Aorta (tissue), 5 donors: ENCODE measurements at places on chromosomes 3 and 15.

- peak; percentile 60 for DNase-seq
These were observed 89.1 kb downstream of the TPRG1 start for GRCh38 chr3:189260556-189261493.

DNA sequence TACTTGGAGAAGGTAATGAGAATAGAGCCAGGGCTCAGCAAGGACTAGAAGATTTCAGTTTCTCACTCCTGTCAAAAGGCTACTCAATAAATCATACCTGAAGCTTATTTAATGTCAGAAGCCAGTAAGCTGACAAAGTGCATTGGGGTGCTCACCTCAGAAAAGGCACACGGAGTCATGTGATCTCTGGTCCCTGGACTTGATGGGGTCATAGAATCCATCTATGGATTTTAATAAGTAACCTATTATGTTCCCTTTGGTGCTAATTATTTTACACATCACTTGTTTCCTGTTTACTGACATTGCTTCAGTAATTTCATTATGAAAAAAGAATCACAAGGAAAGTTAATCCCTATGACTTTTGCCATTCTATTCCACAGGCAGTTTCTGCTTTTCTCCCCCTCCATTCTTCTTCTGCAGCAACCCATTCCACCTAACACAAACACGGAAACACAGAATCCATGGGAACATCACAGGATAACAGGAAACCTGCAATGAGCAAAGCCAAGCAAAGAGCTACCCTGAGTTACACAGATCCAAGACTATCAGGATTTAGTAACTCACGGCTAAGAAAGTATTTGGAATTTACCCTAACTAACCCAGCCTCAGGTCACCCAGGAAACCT, 159.6 kb downstream of the MEIS2 start:
- DNase-seq = no peak

- DNase-seq = no peak
These were observed 7.8 kb downstream of the FAM240A start for GRCh38 chr3:46619845-46620778.

DNA sequence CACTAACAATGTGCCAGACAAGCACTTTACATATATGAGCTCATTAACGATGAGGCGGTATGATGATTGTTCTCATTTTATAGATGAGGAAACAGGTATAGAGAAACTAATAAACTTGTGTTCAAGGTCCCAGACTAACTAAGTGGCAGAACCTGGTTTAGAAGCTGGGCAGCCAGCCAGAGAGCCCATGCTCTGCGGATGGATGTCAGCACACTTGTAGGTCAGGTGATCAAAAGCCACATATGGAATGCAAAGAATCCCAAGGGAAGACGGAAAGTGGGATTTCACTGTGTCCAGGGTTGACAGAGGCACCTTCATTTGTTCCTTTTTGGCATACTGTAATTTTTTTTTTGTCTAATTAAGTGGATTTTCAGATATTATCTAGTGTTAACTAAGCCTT, 103.7 kb downstream of the EFL1 start:
- DNase-seq = no peak

DNA sequence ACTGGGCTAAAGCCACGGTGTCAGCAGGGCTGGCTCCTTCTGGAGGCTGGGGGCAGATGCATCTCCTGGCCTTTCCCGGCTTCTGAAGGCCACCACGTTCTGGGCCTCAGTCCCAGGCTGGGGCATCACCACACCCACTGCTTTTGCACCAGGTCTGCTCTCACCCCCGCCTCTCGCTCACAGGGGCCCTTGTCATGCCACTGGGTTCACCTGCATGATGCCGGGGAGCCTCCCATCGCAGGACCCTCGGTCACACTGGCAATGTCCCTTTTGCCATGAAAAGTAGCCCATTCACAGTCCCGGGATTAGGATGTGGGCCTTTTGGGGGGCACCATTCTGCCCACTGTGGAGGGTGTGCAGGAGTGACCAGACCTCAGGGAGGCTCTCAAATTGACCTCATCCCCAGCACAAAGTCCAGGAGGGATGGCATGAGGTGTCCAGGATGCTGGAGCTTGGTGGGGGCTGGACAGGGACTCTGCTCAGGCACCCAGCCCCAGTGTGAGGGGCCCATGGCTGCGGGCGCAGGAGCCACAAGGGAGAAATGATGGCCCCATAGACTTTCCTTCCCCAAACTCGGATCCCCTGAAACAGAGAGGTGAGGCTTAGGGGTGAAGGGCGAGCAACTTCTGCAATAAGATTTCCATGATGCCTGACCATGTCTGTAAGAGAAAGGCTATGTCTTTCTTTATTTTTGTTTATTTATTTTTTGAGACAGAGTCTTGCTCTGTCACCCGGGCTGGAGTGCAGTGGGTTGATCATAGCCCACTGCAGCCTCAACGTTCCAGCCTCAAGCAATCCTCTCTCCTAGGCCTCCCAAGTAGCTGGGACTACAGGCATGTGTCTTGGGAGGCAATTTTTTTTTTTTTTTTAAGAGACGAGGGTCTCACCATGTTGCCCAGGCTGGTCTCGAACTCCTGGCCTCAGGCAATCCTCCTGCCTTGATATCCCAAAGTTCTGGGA, 189.1 kb downstream of the GOLGA6L6 start:
- DNase-seq = peak; percentile 44

DNA sequence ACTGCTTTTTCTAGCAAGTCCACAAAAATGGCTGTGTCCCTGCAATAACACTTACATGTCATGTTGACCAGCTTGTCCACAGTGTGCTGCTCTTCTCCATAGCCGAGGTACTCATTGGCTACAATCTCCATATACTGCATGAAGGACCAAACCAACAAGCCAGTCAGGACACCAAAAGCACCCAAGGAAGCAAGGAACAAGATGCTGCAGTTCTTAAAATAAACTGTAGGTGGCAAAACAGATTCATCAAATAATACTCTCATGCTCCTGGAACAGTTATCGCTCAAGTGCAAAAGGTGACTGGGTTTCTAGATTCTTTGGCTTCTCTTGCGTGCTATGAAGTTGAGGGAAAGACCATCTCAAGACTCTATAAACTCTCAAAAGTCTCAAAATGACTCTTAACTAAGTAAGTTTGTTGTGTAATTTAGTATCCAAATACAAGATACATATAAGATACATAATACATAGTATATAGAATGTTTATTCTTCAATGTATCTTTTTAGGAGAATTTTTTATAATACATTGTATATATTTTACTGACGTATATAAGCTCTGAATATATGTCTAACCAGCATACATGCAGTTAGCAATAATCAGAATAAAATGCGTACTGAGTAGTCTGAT, 57.0 kb downstream of the NEK10 start:
- no peak for DNase-seq

- no peak for DNase-seq
These were observed 21.6 kb upstream of the CNBP start for GRCh38 chr3:129205109-129205832.

DNA sequence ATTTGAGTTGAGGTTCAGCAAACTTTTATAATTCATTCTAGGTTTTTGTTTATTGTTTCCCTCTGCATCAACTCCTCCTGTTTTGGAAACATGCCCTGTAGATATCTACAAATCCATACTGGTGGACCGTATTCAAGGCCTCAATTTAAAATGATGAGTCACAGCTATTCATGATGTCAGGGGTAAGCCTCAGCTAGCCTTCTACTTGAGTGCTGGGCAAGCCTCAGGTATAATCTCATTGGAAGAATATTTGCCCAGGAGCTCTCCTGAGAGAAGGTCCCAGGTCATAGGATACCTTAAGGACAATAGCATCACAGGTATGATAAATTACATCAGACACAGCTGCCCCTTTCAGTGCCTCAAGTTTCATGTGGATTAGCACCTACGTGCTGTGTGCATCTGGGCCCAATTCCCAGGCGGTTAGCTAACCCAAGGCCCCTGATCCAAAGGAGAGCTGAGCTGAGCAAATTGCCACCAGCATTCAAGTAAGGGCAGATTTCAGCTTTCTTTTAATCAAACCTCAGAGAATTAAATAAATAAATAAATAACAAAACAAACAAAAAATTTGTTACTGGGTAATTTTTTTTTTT, 87.5 kb downstream of the KCNMB2 start:
- DNase-seq = no peak

GRCh38 chr3:64023861-64024223, 548 bp upstream of the PSMD6 start:
- DNase-seq = no peak

DNA sequence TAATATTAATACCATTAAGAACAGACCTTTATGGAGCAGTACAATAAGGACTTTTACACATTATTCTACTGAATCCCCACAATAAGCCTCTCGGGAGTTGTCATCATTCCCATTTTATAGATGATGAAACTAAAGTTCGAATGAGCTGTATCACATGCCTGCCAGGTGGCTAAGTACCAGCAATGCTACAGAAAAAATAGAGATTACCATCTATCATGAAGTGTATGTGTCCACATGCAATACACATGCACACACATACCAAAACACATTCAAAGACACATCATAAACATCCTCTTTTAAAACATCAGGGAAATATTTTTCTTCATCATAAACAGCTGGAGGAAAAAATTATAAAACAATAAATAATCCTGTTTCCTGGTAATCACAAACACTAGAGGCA, 136.6 kb downstream of the SUCLG2 start:
- DNase-seq = no peak

- peak; percentile 64 for DNase-seq
These were observed 66.3 kb downstream of the NIPA2 start for GRCh38 chr15:22904736-22905135.

GRCh38 chr15:77634266-77634962, 1.7 kb upstream of the LINGO1 start:
- DNase-seq = peak; percentile 85

- no peak for DNase-seq
These were observed 119.4 kb downstream of the IGF1R start for GRCh38 chr15:98767692-98768091.

- DNase-seq = no peak
These were observed 293.0 kb downstream of the ADAMTS17 start for GRCh38 chr15:100048736-100049135.

DNA sequence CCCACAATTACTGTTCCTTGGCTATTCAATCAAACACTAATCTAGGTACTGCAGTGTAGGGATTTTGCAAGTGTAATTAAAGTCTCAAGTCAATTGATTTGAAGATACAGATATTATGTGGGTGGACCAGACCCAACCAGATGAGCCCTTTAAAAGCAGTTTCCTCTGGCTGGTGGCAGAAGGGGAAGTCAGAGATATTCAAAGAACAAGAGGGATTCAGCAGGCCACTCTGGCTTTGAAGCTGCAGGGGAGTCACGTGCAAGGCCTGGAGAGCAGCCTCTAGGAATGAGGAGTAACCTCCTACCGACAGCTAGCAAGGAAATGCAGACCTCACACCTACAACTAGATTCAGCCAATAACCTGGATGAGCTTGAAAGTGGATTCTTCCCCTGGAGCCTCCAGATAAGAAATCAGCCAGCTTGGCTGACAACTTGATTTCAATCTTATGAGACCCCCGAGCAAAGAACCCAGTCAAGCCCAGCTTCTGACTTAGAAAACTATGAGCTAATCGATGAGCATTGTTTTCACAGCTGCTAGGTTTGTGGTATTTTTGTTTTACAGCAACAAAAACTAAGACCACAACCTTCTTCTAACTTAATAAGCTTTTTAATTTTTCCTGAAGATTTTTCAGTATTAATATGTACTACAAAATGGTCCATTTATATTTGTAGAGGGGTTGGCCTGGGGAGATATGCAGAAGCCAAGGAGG, 13.4 kb downstream of the HACD2 start:
- peak; percentile 66 for DNase-seq

- no peak for DNase-seq
These were observed 68.5 kb upstream of the GBE1 start for GRCh38 chr3:81829937-81830336.

- DNase-seq = no peak
These were observed 115.7 kb downstream of the DPH6 start for GRCh38 chr15:35430301-35430700.

DNA sequence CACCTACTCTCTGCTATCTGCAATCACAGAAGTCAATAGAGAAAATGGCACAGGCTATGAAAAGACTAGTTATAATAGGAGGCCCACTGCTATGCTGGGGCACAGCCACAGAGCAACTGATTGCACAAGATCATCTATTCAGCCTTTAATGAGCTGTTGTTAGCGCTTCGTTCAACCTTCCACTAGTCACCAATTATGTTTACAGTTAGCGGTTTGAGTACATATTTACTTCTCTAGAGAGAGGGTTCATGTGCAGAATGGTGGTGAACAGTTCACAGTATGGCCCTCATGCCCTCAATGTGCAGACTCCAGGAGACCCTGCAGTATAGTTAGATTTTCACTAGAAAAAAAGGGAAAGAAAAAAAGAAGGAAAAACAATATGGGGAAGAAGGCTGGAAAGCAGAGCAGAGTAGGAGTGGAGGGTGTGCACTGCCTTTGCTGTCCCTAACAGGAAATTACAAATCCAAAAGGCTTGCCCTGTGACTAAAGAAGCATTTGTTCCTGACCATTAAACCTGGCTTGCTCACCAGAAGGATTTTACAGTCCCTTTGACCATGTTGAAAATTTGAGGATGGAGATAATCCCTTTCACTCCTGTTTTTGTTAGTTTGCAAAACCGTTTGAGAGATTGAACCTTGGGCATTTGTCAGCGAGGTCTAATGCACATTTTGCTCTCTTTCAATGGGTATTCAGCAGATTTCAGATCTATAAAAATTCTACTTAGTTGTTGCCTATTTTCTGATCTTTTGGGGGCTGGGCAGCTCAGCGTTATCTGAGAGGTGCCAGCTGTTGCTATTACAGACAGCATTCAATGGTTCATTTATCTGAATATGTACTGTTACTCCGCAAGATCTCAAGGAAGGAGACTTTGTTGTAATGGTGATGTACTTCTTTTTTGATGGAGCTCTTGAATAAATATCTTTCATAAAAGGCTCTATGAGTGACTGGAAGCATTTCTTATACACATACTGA, 296.1 kb downstream of the LSAMP start:
- DNase-seq = no peak

GRCh38 chr15:58214591-58215340, 76.6 kb downstream of the AQP9 start:
- DNase-seq = no peak

DNA sequence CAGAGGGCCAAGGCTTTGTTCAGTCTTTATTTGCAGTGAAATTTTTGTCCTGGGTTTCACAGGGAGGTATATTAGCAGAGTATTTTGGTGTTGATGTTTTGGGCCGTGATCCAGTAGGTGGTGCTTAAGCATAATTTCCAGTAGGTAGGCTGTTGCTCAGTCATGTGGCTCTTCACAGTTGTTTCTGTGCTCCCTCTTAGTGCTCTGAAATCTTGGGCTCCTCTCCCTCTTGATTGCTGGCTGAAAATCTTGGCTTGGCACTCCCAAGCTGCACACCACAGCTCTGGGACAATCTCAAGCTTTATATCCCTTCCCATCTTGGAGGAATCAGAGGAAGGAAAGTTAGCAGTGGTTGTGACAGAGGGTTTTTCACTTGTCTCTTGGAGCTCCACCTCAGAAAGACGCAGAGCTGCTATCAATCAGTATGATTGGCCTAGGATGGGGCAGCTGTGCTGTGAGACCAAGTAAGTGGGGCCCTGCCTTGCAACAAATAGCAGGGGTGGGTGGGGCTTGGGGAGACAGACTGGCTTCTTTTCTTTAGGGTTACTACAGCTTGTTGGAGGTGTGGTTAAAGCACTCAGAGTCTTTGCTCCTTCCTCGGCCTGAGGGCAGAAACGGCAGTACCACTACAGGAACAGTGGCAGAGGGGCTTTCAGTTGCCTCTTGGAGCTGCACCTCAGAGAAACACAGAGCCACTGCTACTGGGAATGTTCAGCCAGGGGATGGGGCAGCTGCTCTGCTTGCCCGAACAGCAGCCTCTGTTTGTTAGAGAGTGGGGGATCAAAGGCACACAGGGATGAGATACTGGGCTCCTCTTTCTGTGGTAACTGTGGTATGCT, 627.0 kb downstream of the SI start:
- no peak for DNase-seq

GRCh38 chr3:108088146-108088545, 2.7 kb downstream of the CD47 start:
- no peak for DNase-seq
